ENCODE measurements at places on chromosomes 16 and 17.

DNA sequence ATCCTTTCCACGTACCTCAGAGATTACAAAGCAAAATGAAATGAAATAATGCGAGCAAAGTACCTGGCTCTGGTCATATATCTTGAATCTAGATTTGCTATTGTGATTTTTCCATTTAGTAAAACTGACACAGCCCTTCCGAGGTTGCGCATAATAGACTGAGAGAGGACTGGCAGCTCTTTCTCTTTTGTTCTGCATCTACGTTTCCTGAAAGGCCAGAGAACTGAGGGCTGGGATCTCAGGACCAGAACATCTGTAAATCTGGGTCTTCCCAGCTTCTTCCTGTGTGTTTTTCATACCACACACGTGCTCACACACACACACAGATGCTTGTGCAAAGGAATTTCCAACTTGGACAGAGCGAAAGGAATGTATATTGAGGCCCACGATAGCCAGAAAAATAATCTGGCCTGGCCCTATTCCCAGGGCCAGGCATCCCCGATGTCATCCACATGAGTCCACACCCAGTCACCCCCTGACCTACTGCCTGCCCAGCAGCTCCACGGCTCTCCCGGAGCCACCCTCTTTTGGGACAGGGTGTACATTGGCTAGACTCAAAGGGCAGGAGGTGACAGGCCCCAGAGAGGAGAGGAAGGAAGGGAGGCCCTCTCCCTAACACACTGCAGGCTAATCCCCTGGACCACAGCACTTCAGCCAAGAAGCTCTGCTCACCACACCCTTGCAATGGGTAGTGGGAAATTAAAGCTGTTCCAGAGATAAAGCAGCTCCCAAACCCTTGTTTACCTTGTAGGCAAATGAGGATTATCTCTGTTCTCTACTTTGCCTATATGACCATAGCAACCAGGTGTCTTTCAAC lies 41.8 kb downstream of the NOL11 start:
- peak; percentile 13 for DNase-seq

- DNase-seq, result no peak
Observed at GRCh38 chr16:51755577-51756355, 604.7 kb upstream of the SALL1 start.

- DNase-seq, result no peak
Observed at GRCh38 chr17:73914536-73915274, 270.5 kb upstream of the SDK2 start.

DNA sequence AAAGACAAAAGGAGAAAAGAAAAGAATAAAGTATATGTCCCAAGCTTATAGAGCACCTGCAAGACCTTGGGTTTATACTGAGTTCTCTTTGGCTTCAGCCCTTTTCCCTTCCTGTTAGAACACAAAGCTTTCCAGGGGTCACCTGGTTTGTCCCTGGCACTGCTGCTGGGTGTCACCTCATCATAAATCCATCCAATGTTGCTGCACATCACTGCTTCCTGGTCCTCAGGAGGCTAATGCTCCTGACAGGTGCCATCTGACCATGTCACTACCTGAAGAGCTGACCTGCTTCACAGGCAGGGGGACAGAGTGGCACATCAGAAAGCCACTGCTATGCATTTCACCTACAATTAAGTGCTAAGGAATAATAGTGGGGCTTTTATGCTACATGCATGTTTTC lies 164.6 kb upstream of the ELAC2 start:
- DNase-seq, result peak; percentile 8

GRCh38 chr17:51761105-51761504 lies 397.4 kb downstream of the CA10 start:
- no peak for DNase-seq

- DNase-seq, result no peak
Observed at GRCh38 chr17:75552425-75553294, 27.2 kb downstream of the LLGL2 start.

DNA sequence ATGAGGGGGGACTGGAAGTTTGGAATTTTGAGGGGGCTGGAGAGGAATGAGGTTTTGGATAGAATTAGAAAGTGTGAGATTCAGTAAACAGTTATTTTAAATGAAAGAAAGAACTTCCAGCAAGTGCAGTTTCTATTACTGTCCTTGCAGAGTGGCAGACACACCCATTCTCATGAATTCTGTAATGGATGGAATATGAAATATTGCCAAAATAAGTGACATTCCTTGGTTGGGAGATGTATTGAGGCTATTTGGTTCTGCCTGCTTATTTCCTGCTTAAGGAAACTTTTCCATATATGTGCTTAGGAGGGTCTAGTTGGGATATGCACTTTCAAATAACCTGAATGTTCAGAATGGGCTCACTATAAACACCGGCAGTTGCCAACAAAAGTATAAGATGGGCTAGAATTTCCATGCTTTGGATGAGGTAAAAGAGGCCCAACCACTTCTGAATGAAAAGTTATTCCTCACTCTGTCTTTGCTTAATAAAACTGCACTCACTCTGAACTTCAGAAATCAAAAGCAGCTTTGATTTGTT lies 434.4 kb downstream of the CA10 start:
- DNase-seq, result no peak

- DNase-seq, result no peak
Observed at GRCh38 chr16:74666010-74666421, 661 bp downstream of the RFWD3 start.

DNA sequence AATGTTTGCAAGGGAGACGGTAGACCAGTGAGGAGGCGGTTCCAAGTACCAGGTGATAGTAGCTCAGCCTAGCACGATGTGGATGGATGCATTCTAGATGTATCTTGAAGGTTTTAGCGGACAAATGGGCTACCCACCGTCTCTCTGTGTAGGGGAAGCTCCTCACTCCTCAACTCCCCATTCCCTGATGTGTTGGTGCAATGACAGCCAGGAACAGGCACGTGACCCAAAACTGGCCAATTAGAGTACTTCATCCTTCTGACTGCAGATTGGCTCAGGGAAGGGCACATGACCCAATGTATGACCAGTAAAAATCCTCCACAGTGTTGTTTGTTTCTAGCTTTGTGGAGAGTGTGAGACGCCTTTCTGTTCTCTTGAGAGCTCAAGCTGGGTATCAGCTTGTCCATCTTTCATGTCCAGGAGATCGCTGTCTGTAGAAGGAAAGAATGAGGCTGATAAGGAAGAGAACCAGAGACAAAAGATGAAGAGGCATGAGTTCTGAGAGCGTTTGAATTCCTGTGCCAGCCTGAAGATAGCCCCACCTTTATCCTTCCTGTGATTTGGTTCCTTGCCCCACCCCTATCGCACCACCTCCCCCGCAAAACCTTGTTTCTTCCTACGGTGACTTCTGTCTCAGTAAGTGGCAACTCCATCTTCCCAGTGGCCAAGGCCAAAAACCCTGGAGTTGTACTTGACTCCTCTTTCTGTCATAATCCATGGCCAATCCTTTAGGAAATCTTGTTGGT lies 2.3 kb upstream of the BORCS6 start:
- peak; percentile 85 for DNase-seq
